ENCODE measurements at places on chromosomes 16 and 17.

- DNase-seq = no peak
Observed at GRCh38 chr16:81004646-81005353, 1.9 kb downstream of the CMC2 start.

DNA sequence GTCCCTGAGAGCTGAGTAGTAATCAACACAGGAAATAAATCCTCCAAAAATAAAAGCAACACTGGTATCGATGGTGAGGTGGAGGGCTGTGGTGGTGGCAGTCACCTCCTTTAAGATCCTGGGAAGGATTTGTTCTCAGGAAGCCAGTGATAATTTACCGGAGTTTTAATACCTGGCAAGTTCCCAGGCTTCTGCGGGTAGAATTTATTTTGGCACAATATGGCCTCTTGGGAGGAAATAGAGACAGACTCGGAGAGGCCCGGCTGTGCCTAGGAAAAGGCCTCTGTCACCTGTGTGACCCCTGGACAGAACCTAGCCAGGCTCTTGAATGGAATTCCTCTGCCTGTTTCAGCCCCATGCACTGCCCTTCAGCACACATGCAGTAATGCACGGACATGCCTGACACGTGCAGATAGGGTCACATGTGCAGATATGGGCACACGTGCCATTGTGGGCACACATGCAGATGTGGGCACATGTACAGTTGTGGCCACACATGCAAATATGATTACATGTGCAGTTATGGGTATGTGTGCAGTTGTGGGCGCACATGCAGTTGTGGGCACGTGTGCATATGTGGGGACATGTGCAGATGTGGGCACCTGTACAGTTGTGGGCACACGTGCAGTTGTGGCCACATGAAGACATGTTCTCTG, 33.5 kb downstream of the MGAT5B start:
- no peak for DNase-seq

GRCh38 chr17:19274893-19275292, 37.7 kb downstream of the EPN2 start:
- no peak for DNase-seq

GRCh38 chr16:46922239-46922638, 38.1 kb downstream of the GPT2 start:
- no peak for DNase-seq

- DNase-seq = peak; percentile 68
Observed at GRCh38 chr16:50742576-50743200, 802 bp downstream of the CYLD start.

DNA sequence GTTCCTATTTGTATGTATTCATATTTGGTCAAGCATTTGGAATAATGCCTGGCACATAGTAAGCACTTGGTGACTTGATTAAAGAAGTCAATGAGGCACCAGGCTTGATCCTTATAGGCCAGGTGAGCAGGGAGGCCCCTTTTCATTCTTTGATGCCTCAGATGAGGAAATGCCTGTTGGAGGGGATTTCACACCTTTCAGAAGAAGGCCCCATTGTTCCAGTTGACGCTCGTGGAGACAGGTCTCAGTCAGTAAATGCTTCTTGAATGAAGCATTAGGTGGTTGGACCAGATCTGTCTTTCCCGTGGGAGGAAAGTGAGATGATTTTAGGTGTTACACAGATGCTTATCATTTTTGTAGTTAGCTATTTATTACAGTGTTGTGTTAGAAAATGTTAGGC, 13.0 kb downstream of the LCMT1 start:
- DNase-seq = no peak

- DNase-seq = no peak
Observed at GRCh38 chr16:59144841-59145240, 410.7 kb upstream of the GOT2 start.

DNA sequence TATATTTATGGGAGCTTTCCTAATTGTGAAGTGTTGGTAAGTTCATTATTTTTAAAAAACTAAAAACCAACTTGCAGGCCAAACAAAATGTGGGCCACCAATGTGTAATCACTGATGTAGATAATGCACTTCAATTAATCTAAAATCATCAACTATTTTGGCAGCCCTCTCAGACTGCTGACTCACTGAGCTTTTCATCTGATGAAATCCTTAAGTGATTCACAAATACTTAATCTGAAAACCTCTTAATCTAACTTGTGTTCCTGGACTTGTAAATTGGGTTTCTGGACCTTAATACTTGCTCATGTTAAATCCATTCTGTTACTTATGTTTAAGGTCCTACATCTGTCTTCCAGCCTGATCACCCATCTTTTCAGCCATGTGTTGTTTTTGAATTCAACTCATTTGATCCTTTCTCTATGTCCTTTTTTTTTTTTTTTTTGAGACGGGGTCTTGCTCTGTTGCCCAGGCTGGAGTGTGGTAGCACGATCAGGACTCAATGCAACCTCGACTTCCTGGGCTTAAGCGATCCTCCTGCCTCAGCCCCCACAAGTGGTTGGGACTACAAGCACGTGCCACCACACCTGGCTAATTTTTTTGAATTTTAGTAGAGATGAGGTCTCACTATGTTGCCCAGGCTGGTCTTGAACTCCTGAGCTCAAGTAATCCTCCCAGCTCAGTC, 39.0 kb downstream of the PRKCB start:
- no peak for DNase-seq

DNA sequence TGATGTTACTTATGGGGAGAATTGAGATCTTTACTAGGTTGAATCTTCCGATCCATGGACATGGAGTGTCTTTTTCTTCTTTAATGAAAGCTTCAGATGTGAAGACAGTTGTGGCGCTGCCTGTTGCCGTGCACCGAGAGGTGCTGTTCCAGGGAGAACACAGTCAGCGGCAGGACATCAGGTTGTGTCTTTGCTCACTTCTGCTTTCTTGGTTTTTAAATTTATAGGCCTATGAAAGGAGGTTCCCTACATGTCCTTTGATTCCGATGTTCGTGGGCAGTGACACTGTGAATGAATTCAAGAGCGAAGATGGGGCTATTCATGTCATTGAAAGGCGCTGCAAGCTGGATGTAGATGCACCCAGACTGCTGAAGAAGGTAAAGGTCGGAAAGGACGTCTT, 49.8 kb downstream of the SEC14L1 start:
- DNase-seq = no peak

GRCh38 chr16:27333104-27333503, 19.3 kb downstream of the IL4R start:
- no peak for DNase-seq

GRCh38 chr17:34652021-34652555, 72.7 kb downstream of the TMEM132E start:
- no peak for DNase-seq

- DNase-seq = no peak
Observed at GRCh38 chr16:11138769-11139325, 117.2 kb downstream of the SOCS1 start.

GRCh38 chr16:85137323-85138072, 25.2 kb upstream of the CIBAR2 start:
- DNase-seq = no peak

GRCh38 chr17:31825961-31826691, 32.9 kb downstream of the COPRS start:
- DNase-seq = no peak

Measured in activated CD8-positive, alpha-beta memory T cell treated with anti-CD3 and anti-CD28 coated beads, Interleukin-2, amount 50 U/mL, for 48 hours (primary cell).